ENCODE measurements at places on chromosomes 2 and 18.
A peak's percentile ranks its signal among the peaks of the same experiment; 100 is the strongest.

DNA sequence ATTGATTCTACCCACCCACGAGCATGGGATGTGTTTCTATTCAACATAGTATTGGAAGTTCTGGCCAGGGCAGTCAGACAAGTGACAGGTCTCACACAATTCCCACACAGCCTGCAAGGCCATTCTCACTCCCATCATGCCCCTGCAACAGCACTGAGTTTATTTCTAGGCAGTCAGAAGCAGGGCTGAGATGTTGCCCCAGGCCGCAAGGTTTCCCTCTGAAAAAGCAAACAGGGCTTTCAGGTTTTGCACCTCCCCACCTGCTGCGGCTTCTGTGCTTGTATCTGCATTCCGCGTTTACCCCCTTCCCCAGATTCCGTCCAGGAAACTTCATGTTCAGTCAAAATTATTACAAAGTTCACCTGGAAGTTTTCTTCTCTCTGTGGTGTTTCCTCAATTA lies 9.4 kb upstream of the TACR1 start:
- DNase-seq = no peak

- DNase-seq = no peak
Measured at GRCh38 chr2:231029563-231029962, 7.8 kb upstream of the C2orf72 start.

- no peak for DNase-seq
Measured at GRCh38 chr2:176246331-176246730, 22.9 kb upstream of the MTX2 start.

GRCh38 chr2:71607151-71607889 lies 154.0 kb downstream of the DYSF start:
- DNase-seq = peak; percentile 22

- DNase-seq = peak; percentile 23
Measured at GRCh38 chr2:44715671-44716081, 225.8 kb upstream of the SIX3 start.

DNA sequence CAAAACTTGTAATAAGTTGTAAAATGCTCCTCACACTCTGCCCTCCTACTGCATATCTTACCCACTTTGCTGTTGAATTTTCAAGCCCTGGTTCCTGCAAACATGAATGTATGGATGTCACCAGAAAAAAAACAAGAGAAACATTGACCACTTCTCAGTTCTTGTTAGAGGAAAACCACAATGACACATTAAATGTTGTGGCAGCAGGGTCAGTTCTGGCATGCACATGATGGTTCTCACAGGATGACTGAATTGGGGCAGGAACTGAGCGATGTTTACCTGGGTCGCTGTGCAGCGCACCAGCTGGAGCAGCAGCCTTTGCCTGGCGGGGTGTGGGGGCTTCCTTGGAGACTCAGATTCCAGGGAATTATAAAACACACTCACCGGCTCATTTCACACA lies 14.0 kb upstream of the PRKCE start:
- DNase-seq = no peak

- no peak for DNase-seq
Measured at GRCh38 chr2:9144046-9144445, 62.6 kb upstream of the ASAP2 start.

- DNase-seq = no peak
Measured at GRCh38 chr2:215658635-215659305, 222.9 kb upstream of the FN1 start.

- no peak for DNase-seq
Measured at GRCh38 chr18:37946324-37946723, 380.7 kb upstream of the CELF4 start.

Measured in H7 (cell line).